ENCODE measurements at places on chromosomes 3 and 15.

GRCh38 chr3:189914799-189915198 is 205.9 kb downstream of the P3H2 start:
- DNase-seq: no peak

DNA sequence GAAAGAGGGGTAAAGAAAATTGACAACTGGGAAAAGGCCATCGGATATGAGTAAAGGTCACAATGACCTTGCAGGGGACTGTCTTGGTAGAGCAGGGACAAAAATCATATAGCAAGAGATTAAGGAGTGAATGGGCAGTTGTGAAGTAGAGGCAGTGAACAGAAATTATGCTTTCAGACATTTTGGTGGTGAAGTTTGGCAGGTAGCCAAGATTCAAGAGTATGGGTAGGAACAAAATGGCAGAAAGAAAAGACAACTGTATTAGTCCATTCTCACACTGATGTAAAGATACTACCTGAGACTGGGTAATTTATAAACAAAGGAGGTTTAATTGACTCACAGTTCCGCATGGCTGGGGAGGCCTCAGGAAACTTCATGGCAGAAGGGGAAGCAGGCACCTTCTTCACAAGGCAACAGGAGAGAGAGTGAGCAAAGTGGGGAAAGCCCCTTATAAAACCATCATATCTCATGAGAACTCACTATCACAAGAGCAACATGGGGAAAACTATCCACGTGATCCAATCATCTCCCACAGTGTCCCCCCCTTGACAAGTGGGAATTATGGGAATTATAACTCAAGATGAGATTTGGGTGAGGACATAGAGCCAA is 84.0 kb downstream of the CGNL1 start:
- DNase-seq: no peak

DNA sequence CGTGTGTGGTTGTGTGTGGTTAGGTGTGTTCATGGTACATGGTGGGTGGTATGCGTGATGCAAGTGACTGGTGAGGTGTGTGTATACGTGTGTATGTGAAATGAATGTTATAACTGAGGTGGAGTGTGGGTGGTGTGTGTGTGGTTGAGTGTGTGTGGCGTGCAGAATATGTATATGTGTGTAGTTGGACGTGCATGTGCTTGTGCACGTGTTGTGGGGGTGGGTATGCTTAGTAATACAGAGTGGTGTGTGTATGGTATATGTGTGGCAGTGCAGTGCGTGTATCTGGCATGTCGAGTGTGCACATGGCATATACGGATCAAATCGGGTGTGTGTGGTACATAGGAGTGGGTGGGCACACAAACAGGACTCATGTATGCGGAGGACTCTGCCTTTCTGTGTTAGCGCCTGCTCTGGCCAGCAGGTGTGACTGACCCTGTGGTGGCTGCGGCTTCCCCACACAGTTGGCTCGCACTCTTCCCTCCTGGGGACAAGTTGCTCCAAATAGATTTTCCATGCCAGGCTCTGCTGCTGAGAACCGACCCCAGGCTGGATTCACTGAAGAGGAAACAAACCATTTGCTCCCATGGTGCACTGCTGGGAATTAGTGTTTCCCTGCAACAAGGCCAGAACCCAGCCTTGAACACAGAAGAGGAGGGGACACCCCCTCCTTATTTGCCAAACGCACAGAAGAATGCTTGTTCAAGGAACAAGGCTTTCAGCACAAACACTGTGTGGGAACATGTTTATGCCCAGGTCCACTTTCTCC is 1.2 kb upstream of the C3orf70 start:
- peak; percentile 62 for DNase-seq

GRCh38 chr15:89192766-89193165 is 28.6 kb downstream of the RLBP1 start:
- no peak for DNase-seq

DNA sequence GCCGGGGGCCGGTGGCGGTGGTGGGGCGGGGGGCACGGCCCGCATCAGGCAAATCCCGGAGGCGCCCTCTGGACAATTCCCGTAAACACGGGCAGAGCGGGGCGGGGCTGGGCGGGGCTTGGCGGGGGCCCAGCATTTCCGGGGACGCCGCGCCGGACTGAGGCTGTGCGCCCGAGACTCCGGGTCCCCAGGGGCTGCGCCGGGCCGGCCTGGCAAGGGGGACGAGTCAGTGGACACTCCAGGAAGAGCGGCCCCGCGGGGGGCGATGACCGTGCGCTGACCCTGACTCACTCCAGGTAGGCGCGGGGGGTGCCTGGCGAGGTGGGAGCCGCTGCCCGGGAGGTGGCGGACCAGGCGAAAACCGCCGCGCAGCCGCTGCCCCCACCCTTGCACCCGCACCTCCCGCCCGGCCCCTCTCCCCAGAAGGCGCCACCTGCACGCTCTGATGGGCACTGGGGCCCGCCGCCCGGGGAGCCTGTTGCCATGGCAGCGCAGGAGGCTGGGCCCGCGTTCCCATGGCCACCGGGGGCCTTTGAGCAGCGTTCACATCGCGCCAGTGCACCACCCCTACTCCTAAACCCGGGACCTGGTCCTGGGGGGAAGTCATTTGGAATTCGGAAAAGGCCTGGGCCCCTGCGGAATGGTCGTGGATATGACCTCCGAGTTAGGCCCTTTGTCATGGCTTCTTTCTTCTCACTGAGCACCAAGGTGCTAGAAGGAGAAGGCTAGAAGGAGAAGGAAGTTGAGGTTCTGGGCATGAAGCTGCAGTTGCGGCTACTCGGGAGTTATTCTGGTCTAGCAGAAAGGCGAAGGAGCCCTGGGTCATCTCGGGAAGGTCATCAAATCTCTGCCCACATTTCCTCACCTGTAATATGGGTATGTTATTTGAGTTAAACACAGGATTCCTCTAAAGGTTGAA is 16.1 kb upstream of the SEMA4B start:
- DNase-seq: no peak

GRCh38 chr3:46960081-46960701 is 16.4 kb downstream of the CCDC12 start:
- DNase-seq: no peak
